Activated CD4-positive, alpha-beta T cell treated with anti-CD3 and anti-CD28 coated beads, Interleukin-2, amount 50 U/mL, for 16 hours (primary cell): ENCODE measurements at places on chromosomes 7 and 10.

- DNase-seq, result no peak
Observed at GRCh38 chr7:2261611-2262010, 19.6 kb downstream of the NUDT1 start.

DNA sequence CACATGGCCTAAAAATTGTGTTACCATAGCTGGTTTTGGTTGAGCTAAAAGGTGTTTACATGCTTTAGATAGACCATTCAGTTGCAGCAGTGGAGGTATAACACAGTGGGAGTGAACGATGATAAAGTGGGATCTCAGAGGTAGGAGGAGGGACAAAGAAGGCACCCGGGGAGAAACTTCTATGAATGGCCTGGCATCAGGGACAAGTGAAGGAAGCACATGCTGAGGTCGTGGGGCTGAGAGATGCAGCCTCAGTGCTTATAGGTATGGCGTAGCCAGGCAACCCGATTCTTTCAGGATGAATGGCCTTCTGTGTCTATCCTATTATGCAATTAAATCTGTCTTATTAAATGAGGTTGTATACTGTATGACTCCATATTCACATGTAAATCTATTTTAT lies 3.9 kb upstream of the CDK6 start:
- peak; percentile 56 for DNase-seq

DNA sequence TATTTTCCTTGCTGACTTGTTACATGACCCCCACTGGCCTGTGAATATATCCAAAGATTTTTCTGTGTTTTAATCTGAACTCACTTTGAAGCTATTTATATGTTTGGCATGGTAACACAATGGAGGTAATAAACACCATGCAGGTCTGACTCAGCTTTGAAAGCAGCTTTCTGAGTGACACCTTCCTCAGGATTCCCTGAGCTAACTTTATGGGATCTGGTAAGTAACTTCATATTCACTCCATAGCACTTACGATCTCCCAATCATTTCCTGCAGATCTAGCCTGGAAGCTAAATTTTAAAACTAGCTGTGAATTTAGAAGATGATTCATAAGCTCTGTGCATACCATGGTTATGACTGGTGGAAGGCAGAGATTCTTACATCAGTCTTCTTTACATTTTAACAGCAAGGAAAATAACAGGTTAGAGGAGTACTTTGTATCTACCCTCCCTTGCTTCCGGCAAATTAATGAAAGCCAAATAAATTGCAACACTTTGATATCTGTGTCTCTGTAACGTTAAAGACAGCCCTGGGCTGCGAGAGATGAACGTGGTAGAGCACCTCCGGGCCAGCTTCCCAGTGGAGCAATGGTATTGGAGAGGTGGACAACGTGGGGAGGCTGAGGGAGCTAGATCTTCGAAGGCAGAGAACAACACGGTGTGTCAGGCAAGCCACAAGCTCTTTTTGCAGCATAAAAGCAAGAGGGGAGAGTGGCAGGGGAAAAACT lies 170.2 kb upstream of the KLF14 start:
- no peak for DNase-seq

GRCh38 chr7:30423788-30424505 lies 54.6 kb downstream of the NOD1 start:
- no peak for DNase-seq

GRCh38 chr7:100692578-100692961 lies 1.5 kb downstream of the GIGYF1 start:
- DNase-seq, result no peak

- DNase-seq, result no peak
Observed at GRCh38 chr10:103836861-103837260, 18.5 kb downstream of the SH3PXD2A start.

DNA sequence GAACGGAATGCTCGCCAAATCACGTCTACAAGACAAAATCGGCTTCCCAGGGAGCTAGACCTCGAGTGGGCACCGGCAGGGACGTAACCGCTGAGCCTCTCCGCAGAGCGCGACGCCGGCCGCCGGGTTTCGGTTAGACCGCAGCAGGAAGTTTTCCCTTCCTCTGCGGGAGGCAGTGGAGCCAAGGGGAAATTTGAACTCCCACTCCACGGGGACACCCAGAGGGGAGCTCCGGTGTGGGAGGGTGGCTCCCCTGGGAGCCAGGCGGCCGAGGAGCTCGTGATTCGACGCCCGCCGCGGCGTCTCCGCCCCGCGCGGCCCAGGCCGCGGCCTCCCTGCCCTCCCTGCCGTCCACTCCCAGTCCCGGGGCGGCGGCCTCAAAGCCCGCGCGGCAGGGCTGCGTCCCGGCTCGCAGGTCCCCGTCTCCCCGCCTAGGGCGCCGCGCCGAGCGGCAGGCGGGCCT lies 426 bp downstream of the SYPL1 start:
- DNase-seq, result peak; percentile 46

GRCh38 chr7:135803143-135803542 lies 54.5 kb upstream of the FAM180A start:
- DNase-seq, result no peak

DNA sequence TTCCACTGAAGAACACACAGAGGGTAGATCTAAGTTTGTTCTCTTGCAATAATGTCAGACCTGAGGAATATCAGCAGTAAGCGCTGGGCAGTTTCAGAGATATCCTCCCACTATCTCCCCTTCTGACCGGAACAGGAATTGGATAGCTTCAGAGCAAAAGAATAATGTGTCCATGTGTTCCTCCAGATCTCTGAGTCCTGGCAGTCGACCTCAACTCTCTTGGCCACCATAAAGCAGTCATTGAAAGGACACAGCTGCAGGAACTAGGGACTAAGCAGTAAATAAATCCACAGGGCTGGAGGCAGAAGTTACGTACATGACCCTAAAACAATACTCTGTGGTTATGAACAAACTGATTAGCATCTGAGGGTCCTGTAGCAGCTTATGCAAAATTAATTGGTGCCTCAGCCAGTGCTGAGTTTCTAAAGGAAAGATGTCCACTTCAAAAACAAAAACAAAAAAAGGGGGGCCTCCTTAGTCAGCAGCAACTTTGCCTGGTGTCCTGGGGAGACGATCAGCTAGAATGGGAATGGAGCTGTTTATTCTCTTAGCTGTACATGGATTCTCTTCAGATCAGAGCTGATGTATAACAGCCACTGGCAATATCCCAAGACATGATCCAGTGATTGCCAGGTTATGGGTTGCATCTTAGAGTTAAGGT lies 6.4 kb upstream of the PRTFDC1 start:
- no peak for DNase-seq

GRCh38 chr10:133388236-133388972 lies 5.6 kb upstream of the MTG1 start:
- DNase-seq, result no peak

DNA sequence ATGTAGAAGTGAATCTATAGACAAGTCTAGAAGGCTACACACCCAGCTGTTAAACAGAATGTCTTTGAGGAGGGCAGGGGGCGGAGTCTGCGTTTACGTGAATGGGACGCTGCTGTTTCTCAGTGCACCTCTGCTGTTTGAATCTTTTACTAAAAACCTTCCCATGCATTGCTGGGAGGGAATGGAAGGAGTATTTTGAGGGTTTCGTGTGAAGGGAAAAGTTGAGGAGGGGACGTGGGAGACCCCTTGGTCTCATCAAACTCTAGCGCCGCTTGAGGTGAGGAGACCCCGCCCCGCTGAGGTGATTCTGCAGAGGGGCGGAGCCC lies 492 bp upstream of the VCL start:
- no peak for DNase-seq

GRCh38 chr7:128701062-128701785 lies 29.1 kb downstream of the GARIN1A start:
- DNase-seq, result no peak

GRCh38 chr10:14560791-14561765 lies 213.6 kb downstream of the FAM107B start:
- no peak for DNase-seq

DNA sequence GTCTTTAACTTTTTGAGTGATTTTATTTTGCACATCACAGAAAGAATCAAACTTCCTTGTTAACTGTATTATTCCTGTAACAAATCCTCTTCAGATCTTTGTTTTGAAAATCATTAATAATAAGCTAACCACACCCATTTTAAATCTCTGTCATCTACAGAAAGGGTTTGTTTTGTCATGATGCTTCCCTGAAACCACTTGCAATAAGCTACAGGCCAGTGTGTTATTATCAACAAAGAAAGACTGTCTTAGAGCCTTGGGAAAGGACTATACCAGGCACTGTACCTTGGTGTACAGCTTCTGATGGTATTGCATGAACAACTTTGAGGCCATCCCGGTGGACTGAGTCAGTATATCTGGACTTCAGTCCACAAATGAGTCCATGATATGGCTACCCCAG lies 145.3 kb upstream of the FAM3C start:
- DNase-seq, result no peak
